A549 treated with dexamethasone at 1 μM for 4 hours (cell line): ENCODE measurements at places on chromosomes 2 and 18. TPM values are rescaled to one million over a fixed set of nuclear protein-coding genes. Genes with fewer than 3 reads are reported as not detected.

The ABCG8 gene
- total RNA-seq: 0.04 TPM in 1 of 5 replicates, not detected in the others

The EGR4 gene
- total RNA-seq: 0.09 to 0.27 TPM (median 0.12 TPM) in 5 replicates

The SPHKAP gene
- total RNA-seq: 0.01 TPM in 1 of 5 replicates, not detected in the others

The SCN7A gene
- not detected in 5 replicates for total RNA-seq

The COL6A3 gene
- total RNA-seq: 0.18 to 0.41 TPM (median 0.33 TPM) in 5 replicates

The GAD1 gene
- 0.13 to 0.47 TPM (median 0.32 TPM) in 5 replicates for total RNA-seq

The SP140 gene
- 0.11 to 0.26 TPM (median 0.24 TPM) in 3 of 5 replicates, not detected in the others for total RNA-seq

The SMYD1 gene
- not detected in 5 replicates for total RNA-seq

The ANKRD29 gene
- total RNA-seq: 11.8 to 20.6 TPM (median 17.8 TPM) in 5 replicates

The MAIP1 gene
- 33.2 to 39.2 TPM (median 37.8 TPM) in 5 replicates for total RNA-seq

The FOXI3 gene
- 0.03 to 0.05 TPM (median 0.04 TPM) in 3 of 5 replicates, not detected in the others for total RNA-seq

The ERCC3 gene
- total RNA-seq: 38.8 to 42.8 TPM (median 41.2 TPM) in 5 replicates

The TRAF3IP1 gene
- 12.5 to 17.3 TPM (median 15.9 TPM) in 5 replicates for total RNA-seq

The CELF4 gene
- total RNA-seq: 0.07 TPM in 1 of 5 replicates, not detected in the others

The GAREM1 gene
- total RNA-seq: 4.2 to 8.2 TPM (median 6.1 TPM) in 5 replicates

The PFN4 gene
- total RNA-seq: 1.2 to 1.8 TPM (median 1.4 TPM) in 5 replicates

The UNC80 gene
- 0.02 TPM in 1 of 5 replicates, not detected in the others for total RNA-seq

The RELCH gene
- total RNA-seq: 11.4 to 16.8 TPM (median 13.6 TPM) in 5 replicates

The DGUOK gene
- total RNA-seq: 153 to 175 TPM (median 158 TPM) in 5 replicates

The GCG gene
- total RNA-seq: 0.07 to 0.18 TPM in 2 of 5 replicates, not detected in the others

The FAM124B gene
- total RNA-seq: 0.05 TPM in 1 of 5 replicates, not detected in the others
